ENCODE measurements at places on chromosomes 1 and 21. TPM values are rescaled to one million over a fixed set of nuclear protein-coding genes. Genes with fewer than 3 reads are reported as not detected.

- no peak for DNase-seq
Observed at GRCh38 chr1:195472291-195472690, 1135.9 kb downstream of the KCNT2 start.

GRCh38 chr1:209113521-209113920 is 470.0 kb upstream of the CAMK1G start:
- no peak for DNase-seq

DNA sequence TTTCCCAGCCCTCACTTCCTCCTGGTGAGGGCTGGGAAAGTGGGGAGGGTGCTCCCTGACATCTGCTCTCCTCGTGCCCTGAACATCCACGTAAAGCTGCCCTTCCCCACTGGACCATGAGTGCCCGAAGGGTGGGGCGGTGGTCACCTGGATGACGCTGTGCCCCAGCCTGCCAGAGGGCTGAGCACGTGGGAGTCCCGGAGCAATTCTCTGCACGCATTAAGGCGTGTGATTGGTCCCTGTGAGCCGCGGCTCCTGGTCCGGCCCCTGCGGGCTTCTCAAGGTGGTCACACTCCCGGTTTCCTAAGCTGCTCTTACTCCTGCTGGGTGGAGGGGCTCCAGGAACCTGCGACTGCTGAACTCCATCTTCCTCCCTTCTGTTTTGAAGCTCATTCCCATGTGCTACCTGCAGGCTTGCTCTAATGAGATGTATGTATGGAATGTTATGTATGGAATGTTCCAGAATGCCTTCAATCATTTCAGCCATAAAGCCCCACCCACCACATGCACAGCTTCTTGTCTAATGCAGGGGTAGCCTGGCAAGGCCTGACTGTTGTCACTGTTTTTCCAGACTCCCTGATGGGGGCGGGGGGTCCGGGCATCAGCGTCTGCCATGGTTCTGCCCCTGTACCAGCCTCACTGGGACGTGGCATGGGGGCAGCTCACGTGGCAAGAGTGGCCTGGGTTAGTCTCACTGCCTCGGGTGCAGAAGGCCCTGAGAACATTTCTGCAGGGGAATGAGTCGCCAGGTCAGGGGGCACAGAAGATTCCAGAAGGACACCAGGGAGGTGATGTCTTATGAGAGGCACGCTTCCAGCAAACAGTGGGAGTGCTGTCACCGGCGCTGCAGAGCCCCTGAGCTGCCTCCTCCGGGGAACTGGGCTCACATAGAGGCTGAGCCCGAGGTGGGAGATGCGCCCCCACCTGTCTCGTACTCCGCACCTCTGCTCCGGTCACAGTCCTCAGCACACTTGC is 19.4 kb downstream of the KRTAP10-1 start:
- DNase-seq: no peak

DNA sequence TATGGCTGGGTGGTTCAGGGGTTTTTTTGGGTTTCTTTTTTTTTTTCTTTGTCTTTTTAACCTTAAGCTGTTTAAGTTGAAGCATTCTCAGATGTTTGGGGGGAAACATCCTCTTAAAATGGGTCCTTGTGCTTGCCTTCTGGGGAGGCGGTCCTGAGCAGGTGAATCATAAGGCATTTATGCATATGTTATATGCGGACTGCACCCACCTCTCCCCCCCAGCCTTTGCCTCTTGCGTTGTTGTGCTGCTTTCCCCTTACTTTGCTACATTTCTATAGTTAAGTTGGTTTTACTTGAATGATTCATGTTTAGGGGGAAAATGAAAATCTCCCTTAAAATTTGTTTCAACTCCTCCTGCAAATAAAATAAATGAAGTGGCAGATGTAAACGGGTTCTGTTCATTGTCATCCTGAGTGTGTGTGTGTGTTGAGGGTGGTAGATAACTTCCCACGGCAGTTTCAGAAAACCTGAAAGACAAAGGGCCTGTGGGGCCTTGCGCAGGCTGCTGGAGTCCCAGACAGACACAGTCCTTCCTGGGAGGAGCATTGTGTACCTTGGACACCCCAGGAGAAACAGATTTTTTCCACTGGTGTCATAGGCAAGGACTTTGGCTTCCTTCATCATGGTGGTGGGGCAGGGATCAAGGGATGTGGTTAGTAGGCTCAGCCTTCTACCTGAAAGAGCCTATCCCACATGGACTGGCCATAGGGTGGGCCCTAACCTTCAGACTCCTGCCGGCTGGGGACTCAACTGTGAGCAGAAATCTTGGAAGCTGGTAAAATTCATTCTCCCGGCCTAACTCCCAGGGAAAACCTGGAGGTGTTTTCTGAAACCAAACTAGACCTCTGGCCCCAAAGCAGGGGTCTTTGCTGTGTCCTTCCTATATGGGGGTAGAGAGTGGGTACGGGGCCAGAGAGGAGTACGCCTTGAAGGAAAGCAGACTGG is 926 bp upstream of the SH3D21 start:
- DNase-seq: no peak

GRCh38 chr1:167792188-167792565 is 70.4 kb downstream of the MPZL1 start:
- no peak for DNase-seq

Gene RGS4
- total RNA-seq: 6.9 TPM

DNA sequence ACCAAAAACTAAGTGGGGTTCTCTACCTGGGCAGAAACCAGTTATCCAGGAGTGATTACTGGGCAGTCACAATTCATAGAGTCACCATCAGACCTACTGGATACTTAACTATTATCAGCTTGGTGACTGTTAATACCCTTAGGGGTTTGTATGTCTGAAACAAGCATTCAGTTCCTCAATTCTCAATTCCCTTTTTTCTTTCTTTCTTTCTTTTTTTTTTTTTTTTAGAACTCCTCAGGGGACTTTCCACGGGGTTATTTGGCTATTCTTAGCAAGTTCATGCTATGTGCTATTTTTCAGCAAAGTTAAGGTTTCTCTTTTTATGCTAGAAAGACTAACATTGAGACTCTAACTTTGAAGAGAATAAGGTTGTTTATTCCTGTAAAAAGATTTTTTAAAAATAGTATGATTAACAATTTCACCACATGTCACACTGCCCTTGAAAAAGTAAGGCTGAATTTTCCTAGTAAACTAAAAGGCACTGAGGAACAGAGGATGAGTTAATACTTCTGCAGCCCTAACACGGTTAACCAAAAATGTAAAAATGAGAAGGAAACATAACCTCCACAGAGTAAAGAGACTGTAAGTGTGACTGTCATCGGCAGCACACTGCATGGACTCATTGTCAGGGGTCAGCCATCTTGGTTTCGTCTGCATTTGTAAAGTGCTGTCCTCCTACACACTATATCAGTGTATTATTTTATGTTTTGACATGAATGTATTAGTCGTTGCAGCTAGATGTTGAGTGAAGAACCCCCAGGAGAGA is 310.2 kb downstream of the NTNG1 start:
- no peak for DNase-seq

DNA sequence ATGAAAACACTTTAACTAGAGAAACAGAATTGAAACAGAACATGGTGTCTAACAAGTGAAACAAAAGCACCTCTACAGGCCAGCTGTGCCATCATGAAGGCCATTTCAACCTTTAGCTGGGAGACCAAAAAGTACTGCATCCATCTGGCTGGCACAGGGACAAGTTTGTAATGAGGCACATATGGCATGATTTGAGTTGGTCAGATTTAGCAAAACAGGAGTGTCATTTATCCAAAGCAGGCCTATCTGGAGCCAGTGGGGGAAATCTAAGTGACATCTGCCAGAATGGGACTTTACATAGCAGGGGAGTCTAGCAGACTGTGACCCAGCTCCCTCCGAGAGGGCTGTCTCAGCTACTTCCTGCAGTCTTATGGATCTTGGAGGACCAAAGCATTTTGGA is 51.9 kb downstream of the DNTTIP2 start:
- DNase-seq: no peak

DNA sequence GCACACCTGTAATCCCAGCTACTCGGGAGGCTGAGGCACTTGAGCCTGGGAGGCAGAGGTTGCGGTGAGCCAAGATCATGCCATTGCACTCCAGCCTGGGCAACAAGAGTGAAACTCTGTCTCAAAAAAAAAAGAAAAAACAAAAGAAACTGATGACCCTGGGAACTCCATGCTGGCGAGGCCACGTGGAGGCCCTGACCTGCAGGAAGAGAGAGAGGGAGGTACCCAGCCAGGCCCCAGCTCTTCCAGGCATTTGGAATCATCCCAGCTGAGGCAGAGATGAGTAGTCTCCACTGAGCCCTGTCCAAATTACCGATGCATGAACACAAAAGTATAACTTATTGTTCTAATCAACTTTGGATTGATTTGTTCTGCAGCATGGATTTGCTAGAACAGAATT is 132.0 kb upstream of the ZBTB40 start:
- no peak for DNase-seq

DNA sequence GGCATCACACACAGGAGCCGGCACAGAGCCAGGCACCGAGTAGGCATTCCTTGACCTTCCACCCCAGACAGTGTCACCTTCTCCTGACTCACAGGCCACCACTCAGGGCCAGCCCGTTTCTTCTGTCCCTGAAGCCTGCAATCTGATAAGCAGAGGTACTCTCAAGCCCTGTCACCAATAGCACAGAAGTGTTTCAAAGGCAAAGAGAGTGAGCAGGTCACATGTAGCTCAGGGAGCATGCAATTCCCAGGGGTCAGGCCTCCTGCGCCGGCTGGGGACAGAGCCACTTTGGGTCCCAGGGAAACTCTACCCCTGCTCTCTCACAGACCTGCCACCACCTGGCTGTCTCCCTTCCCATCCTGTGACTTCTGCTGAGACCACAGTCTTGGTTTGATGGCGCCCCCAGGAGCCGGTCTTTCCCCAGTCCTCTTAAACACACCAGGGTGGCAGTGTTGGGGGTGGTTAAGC is 13.2 kb downstream of the CAPN9 start:
- no peak for DNase-seq

GRCh38 chr1:177571076-177571475 is 398.8 kb downstream of the SEC16B start:
- no peak for DNase-seq

DNA sequence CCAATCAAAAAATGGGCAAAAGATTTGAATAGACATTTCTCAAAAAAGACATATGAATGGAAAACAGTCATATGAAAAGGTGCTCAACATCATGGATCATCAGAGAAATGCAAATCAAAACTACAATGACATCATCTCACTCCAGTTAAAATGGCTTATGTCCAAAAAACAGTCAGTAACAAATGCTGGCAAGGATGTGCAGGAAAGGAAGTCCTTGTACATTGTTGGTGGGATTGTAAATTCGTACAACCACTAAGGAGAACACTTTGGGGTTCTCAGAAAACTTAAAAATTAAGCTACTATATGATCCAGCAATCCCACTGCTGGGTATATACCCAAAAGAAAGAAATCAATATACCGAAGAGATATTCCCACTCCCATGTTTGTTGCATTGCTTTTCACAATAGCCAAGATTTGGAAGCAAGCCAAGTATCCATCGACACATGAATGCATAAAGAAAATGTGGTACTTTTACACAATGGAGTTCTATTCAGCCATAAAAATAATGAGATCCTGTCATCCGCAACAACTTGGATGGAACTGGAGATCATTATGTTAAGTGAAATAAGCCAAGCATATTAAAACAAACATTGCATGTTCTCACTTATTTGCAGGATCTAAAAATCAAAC is 17.9 kb downstream of the GBP5 start:
- DNase-seq: no peak

- DNase-seq: no peak
Observed at GRCh38 chr1:48789903-48790302, 13.2 kb upstream of the BEND5 start.

DNA sequence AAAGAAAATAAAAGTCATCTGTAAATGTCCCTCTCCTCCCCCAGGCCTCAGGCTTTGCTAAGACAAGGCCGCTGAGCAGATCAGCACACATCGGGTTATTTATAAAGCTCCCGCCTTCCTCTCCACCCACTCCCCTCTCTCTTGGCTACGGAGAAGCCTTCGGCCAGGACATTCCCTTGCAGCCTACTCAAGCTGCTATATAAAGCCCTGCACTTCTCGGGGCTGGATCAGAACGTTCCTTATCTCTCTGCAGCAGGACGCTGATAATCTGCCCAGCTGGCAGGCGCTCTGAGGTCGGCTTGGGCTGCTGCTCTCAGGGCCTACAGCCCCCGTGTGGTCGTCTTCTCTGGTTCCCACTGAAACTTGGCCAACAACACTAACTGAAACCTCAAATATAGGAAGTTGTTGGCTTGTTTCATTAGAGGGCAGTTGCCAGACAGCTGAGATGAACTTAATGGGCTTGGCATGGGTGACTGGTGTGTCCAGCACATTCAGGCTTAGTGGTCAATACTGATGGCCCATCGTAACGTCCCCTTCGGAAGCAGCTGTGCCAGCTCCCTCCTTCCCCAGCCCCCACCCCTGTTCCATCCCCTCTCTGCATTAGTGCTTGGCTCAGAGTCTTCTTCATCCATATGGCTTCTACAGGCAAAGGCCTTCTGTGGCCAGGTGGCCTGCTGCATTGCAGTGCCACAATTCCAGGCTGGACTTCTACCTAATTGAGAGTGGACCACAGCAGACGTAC is 64.6 kb downstream of the IER5 start:
- DNase-seq: no peak

GRCh38 chr1:33849211-33849610 is 14.7 kb upstream of the HMGB4 start:
- no peak for DNase-seq

DNA sequence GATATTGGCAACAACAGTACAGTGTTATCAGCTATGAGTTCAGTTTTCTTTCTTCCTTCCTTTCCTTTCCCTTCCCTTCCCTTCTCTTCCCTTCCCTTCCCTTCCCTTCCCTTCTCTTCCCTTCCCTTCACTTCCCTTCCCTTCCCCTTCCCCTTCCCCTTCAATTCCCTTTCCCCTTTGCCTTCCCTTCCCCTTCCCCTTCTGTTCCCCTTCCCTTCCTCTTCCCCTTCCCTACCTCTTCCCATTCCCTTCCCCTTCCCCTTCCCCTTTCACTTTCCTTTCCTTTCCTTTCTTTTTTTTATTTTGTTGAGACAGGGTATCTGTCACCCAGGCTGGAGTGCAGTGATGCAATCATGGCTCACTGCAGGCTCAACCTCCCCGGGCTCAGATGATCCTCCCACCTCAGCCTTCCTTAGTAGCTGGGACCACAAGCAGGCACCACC is 72.3 kb upstream of the CAPZB start:
- no peak for DNase-seq

GRCh38 chr1:101323535-101323934 is 86.7 kb downstream of the S1PR1 start:
- no peak for DNase-seq

DNA sequence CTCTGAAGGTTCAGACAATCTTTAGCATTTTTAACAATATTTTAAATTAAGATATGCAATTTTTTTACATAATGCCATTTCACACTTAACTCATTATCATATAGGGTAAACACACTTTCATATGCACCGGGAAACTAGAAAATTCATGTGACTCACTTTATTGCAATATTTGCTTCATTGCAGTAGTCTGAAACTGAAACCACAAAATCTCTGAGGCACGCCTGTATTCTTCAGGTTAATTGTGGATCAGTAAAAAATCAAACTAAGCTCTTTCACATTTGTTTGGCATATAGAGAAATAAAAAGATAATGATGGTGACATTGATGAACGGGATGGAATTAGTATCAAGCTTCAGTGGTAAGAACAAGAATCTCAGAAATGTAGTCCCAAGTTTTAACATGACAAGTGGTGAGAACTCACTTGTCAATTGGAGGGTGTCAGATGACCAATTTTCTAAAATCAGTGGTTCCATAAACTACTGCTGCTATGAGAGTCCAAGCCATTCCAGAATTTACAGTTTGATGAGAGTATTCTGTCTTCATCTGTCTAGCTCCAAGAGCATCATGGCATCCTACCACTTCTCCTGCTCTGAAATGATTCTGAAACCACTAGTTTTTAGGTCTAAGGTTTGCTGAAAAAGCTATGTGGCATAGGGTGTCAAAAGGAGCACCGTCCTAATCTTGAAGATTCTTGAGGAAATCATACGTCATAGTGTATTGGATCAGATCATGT is 281.0 kb downstream of the PTPRC start:
- no peak for DNase-seq

Gene CELF3
- 0.25 TPM for total RNA-seq
